ENCODE measurements at places on chromosomes 5 and 9.

DNA sequence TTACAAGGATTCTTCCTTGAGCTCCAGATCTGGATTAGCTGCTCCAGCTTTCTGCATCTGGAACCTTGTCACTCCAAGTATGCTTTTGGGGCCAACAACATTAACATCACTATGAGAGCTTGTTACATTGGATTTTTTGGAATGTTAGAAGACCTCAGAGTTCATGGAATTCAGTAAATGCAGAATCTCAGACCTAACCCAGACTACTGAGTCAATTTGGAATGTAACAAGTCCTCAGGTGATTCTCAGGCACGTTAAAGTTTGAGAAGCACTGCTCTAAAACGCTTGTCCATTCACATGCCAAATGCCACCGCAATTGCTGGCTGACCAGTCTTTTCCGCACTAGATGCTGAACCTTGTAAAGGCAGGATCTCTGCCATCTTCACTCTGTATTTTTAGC, 251.4 kb upstream of the TRIM32 start:
- DNase-seq = no peak

DNA sequence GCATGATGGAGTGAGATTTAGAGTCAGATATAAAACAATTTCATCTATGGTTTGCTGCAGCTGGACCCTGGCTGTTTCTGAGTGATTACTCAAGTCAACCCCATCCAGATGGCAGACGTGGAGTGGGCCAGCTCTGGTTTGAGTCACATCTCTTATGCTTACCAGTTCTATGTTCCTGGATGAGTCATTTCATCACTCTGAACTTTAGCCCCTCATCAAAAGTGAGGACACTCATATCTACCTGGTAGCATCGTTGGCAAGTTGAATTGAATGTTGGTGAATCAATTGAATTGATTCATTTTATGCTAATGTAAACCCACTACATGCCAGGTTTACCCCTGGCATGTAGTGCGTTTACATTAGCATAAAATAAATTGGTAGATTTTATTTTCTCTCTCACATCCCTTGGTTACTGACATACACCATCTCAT, 176.4 kb downstream of the FGF18 start:
- no peak for DNase-seq

GRCh38 chr5:154359221-154359573, 86.6 kb upstream of the SAP30L start:
- DNase-seq = no peak

GRCh38 chr5:172111852-172112225, 76.2 kb downstream of the STK10 start:
- no peak for DNase-seq

- DNase-seq = peak; percentile 45
Measured at GRCh38 chr9:134025606-134026541, 593 bp downstream of the BRD3OS start.

- no peak for DNase-seq
Measured at GRCh38 chr5:59348189-59348588, 545.3 kb downstream of the PDE4D start.

- no peak for DNase-seq
Measured at GRCh38 chr9:89462817-89463683, 34.9 kb downstream of the SEMA4D start.

DNA sequence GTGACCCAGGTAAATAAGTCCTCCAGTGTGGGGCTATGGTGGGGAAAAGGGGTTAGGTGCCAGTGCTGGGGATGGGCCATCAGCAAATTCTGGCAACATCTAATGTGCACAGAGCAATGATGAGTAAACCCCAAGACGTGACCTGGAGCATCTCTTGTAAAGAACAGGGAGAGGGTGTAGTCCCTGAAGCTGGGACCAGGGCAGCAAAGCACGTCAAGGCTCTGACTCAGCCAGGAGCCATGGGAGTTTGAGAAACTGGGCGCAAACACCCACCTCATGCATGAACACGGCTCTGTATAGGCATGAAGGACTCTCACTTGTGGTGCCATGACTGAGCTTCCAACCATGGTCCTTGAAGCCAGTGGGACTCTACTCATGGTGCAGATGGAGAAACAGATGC, 51.8 kb downstream of the DUSP1 start:
- DNase-seq = no peak

- DNase-seq = no peak
Measured at GRCh38 chr5:43075319-43076293, 35.5 kb upstream of the ANXA2R start.

All from effector memory CD8-positive, alpha-beta T cell (primary cell).